ENCODE measurements at places on chromosomes 5 and 9.

- no peak for DNase-seq
These were observed 111.0 kb upstream of the SARDH start for GRCh38 chr9:133849110-133849670.

- no peak for DNase-seq
These were observed 111.6 kb downstream of the COL5A1 start for GRCh38 chr9:134753191-134753590.

GRCh38 chr9:42388146-42388690 is 204.8 kb downstream of the SPATA31A6 start:
- no peak for DNase-seq

DNA sequence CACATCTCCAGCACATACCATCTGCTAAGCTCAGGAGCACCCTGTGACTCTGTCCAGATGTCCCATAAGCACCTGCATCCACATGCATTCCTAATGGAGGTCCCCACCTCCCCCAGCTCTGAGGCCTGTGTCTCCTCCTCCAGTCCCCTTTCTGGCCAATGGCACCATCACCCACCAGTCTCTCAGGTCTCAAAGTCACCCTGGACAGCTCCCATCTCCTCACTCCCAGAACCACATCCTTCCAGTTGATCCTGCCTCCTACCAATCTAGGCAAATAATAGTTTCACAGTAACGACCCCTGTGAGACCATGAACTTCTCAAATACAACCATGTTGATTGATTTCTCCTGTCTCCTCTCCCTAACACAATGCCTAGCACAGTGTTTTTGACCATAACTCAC is 40.1 kb downstream of the GGTA1 start:
- no peak for DNase-seq

DNA sequence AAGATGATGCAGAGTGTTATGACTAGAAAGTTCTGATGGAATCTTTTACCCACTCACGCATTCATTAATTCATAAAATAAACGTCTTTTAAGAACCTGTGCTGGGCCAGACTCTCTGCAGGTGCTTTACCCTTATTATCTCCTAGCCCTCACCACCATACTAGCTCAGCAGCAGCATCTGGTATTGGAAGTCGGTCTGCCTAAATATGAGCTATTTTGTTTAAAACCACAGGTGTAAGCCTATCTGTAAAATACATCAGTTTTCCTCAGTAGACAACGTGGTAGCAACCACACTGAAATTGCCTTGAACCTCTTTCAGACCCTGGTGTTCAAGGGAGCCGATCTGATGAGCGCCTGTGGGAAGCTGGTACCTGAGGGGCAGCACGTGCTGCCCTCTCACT is 69.4 kb downstream of the PPIC start:
- DNase-seq: no peak

DNA sequence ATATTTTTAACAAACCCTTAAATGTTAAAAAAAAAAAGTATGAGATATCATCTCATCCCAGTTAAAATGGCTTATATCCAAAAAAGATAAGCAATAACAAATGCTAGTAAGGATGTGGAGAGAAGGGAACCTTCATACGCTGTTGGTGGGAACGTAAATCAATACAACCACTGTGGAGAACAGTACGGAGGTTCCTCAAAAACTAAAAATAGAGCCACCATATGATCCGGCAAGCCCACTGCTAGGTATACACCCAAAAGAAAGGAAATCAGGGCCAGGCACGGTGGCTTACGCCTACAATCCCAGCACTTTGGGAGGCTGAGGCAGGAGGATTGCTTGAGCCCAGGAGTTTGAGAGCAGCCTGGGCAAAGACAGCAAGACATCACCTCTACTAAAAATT is 3.0 kb downstream of the MTMR12 start:
- DNase-seq: no peak

DNA sequence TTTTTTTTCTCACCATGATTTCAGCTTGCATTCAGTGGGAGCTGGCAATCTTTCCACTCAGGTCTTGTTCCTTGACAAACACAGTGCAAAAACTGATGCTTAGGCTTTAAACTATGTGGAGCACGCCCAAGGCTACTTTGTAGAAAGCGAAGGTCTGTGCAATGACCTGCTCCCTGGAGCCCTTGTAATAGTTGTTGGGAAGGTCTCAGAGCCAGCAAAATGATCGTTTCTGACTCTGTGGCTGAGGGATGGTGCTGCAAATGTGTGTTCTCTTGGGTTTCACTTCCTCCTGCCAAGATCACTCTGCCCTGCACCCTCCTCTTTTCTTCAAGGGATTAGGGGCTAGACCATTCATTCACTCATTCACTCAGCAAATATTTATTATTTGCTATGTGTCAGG is 249.7 kb upstream of the MAP3K1 start:
- DNase-seq: no peak

- peak; percentile 63 for DNase-seq
These were observed 773.4 kb downstream of the BRINP1 start for GRCh38 chr9:118595719-118596305.

- DNase-seq: no peak
These were observed 231.4 kb downstream of the ARHGEF28 start for GRCh38 chr5:73857446-73857845.

- no peak for DNase-seq
These were observed 109.5 kb upstream of the RAD23B start for GRCh38 chr9:107173422-107174180.

- no peak for DNase-seq
These were observed 80.0 kb downstream of the NREP start for GRCh38 chr5:111676926-111677415.

DNA sequence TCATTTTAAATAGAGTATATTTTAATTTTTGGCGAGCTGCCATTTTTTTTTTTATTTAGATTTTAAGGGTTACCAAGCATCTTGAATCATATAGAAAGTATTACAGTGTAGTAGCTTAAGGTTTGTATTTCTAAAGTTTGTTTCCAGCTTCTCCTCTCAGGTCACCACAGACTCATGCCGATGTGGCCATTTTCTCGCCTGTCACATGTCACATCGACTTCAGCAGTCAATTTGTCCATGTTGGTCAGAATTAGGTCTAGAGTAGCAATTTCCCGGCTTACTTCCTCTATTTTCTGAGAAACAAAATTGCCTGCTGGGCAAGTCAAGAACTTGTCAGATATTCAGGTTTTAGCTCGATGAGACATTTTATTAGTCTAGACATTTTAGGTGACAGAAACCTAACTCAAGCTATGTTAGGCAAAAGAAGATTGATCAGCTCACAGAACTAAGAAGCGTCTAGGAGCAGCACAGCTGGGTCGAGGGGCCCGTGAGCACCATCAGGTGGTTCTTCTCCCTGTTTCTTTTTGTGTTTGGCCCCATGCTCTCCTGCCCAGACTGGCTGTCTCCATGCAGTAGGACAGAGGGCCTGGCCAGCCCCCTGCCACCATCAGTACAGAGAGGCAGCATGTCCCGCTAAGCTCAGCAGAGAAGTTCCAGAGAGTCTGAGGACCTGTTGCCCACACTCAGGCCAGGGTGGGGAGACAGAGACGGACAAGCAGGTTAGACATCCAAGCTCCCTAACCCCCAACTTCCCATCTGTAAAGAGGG is 48.4 kb upstream of the AFAP1L1 start:
- no peak for DNase-seq

GRCh38 chr5:20649966-20650365 is 662.0 kb upstream of the CDH18 start:
- DNase-seq: no peak

DNA sequence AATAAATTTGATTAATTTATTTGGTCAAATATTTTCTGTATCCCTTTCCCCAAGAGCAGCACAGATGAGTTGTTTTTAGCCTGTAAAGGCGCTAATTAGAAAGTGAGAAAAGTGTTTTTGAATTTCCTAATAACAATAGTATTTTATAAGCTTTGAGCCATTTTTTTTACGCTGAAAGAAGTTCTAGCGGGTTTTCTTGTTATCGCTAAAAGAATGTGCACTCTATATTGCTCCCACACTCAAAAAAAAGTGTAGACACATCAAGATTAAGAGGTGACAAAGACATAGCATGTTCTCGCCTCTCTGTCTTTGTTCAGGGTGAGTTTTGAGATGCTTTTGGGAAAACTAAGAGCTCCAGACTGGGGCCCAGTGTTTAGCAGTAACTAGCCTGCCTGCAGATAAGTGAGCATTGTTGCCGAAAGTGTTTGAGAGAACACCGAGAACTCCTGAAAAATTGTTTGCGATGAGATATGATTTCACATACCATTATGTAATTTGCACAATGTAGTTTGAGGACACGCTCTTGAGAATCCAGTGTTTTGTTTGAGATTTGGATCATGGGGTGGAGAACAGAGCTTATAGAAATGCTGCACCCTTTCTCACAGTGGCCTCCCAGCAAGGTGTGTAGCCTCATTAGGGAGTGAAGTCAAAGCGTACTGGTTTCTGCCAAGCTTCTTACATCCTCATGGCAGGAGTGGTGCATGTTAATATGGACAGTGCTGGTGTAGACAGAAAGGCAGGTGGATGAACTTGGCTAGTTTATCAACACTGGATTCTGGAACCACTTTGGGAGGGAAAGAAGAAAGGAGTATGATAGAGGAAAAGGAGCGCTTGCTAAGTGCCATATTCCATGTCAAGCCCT is 1.5 kb downstream of the F2R start:
- no peak for DNase-seq

DNA sequence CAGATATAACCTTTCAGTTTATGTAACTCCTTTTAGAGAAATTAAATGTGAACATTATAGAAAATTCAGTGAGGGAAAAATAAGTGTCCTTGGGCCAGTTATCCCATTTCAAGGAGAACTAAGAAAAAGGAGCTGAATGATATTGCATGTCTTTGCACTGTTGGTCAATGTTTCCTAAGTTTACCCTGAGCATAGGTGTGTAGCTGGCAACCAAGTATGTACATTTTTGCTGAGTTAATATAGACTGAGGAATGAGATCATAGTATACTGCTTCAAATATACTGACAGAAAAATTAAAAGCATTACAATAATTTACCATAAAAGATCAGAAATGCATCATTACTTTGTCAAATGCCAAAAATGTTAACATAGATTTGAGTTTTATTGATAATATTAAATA is 2128.7 kb upstream of the C9orf72 start:
- DNase-seq: no peak

DNA sequence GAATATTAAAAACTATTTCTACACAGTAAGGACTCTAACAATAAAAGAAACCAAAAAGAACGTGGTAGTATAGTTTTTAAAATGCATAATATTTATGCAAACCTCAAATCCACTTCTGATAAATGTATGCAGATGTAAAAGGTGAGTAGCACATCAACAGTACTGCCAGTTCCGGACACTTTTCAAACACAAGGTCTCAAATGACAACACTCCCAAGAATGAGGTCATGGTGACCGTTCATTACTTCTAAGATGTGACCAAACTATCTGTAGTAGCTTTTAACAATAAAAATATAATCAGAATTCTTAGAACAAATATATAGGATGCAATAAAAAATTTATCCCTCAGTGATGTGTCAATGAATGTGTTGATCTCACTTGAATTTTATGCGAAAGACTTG is 238.7 kb upstream of the NREP start:
- DNase-seq: no peak

DNA sequence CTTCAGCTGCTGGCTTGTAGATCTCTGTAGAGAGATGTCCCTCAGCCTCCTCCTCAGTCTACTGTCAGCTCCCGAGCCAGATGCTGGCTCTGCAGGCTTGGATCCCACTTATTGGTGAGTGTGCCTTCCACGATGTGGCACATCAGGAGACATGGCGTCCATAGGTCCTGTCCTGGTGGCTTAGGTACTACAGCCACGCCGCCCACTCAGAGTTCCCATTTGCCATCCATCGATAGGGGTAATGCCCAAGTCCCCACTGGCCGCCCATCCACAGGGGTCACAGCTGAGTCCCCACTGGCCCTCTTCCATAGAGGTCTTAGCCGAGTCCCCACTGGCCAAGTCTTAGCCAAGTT is 17.3 kb downstream of the EXOC3 start:
- DNase-seq: no peak

DNA sequence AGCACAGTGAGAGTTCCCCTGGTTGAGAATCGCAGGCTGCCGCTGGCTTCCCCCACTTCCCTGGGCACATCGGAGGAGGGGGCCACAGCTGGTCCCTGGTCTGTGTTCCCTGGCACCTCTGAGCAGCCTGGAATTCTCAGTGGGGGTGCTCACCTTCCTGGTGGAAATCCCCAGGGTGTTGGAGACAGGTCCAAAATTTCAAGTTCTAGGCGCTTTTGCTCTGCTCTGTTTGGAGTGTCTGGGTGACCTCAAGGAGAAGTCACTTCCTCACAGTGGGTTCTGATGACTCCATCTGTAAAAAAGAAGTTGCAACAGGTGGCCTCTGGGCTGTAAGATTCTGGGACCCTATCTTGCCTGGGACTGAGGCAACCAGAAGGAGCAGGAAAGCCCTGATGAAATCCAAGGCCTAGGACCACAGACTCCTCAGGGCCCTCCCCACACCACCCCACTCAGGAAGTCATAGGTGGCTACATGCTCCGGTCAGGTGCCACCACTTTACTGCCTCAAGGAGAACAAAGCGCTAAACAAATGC is at the start of gene TRAF1:
TSS of gene TRAF1 (minus strand) at position 400 of the 532 bp plus-strand sequence. CDS start 721 bp downstream, outside the sequence.
- no peak for DNase-seq

- DNase-seq: no peak
These were observed 17.2 kb downstream of the TRIM14 start for GRCh38 chr9:98101868-98102273.

- DNase-seq: no peak
These were observed 604.5 kb downstream of the ISL1 start for GRCh38 chr5:51987669-51988209.

DNA sequence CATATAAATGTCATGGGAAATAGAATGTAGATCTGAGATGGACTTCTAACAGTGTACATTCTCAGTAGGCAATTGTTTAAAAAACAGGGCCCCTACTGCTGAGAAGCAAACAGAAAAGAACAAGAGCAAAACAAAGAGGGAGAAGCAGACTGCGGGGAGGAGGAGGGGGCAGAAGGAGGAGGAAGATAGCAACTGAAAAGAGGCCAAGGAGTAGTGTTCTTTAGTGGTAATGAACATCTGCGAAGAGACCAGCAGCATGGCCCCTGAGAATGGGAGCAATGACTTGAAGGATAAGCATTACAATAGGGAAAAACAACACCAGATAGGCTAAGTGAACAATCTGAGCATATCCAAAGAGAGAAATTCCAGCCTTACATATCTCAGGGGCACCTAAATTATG is 36.8 kb downstream of the HAPLN1 start:
- no peak for DNase-seq

- DNase-seq: no peak
These were observed 104.1 kb downstream of the GAS1 start for GRCh38 chr9:86843206-86843605.

DNA sequence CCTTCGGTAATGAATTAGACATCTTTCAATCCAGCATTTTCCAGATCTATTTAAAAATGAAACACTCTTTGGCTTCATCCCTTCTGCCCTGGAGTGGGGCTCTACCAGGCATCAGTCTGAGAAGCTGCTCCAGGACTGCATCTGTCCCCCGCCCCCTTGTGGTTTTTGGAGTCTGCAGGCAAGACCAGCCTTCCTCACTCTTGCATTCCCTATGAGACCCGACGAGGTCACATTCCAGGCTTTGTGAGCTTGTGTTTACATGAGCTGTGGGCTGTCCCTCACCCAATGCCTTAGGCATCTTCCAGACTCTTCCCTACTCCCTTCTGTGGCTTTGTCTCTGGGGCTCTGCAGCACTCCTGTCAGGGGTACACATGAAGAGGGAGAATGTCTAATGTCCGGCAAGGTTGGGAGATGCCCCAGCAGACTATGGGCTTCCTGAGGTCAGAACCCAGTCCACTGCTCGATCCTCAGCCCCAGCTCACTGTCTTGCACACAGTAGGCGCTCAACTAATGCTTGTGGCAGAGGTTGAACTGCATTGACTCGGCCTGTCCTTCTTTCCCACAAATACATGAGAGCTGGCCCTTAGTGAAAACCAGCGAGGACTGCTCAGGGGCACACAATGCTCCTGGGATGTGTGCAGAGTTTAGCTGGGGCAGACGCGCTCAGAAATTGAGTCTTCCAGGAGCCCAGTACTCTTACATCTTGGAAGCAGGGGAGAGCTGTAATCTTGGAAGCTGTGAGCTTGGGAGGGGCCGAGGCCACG is 11.7 kb upstream of the GADD45G start:
- DNase-seq: peak; percentile 96
